ENCODE measurements at places on chromosomes 16 and 17.

GRCh38 chr17:49112936-49113335 lies 19.6 kb upstream of the B4GALNT2 start:
- H3K27ac ChIP-seq: no peak overlapping the region
- no peaks in the 10 kb centered on the region for H3K4me1 ChIP-seq
- H3K27me3 ChIP-seq: no peaks in the 10 kb centered on the region
- DNase-seq: no peak
- H3K4me3 ChIP-seq: no peak overlapping the region

GRCh38 chr17:81954131-81955057 lies 6.6 kb downstream of the NOTUM start:
- H3K27ac ChIP-seq: no peak overlapping the region
- no peaks in the 10 kb centered on the region for H3K36me3 ChIP-seq
- peaks cover 4% of the 10 kb centered on the region for H3K4me1 ChIP-seq
- no peak for DNase-seq
- H3K4me3 ChIP-seq: no peak overlapping the region

DNA sequence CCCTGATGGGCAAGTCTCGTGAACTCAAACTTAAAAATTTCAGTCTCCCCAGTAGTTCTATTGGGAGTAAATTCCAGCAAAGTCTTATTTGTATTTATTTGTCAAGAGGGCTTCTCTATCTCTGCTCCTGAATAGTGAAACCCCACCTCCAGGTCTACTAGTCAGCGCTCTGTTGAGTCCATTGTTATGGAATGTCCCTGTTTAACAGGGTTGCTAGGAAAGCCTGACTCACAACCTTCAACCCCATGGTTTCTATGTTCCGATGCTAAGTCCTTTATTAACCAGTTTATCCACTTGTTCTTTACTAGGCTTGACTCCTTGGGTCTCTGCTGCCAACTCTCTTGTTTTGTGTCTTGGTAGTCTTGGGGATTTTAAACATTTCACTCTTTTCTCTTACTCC lies 250.7 kb upstream of the MYOCD start:
- H3K4me3 ChIP-seq: no peak overlapping the region
- no peaks in the 10 kb centered on the region for H3K4me1 ChIP-seq
- H3K27ac ChIP-seq: peak overlapping the region; percentile 81

- no peak within 1 kb of the TSS for H3K4me3 ChIP-seq
- H3K27ac ChIP-seq: no peak within 1 kb of the TSS
- peaks cover 5% of the 10 kb centered on the region for H3K27me3 ChIP-seq
- no peaks in the 10 kb centered on the region for H3K36me3 ChIP-seq
These were observed at the start of gene KRTAP3-3 for GRCh38 chr17:40993839-40994238. KRTAP3-3 (minus strand) TSS chr17:40994164; CDS start chr17:40994097, 67 bp downstream.

DNA sequence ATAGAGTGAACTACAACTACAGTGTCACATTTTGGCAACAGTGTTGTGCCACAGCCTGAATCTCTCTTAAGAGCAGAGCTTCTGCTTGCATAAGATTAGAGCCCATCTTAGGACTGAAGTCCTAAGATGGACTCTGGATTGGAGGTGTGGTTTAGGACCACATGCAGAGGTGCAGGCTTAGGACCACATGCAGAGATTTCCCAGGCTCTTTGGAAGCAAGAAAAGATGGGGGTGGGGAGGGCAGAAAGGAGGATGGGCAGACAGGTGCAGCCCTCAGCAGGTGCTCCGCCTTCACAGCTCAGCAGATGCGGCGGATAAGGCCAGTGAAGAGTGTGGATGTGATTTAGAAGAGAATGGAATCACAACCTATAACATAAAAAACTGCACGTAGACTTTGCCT lies 128.7 kb downstream of the TANGO6 start:
- peaks cover 40% of the 10 kb centered on the region for H3K36me3 ChIP-seq
- no peaks in the 10 kb centered on the region for H3K27me3 ChIP-seq
- H3K4me3 ChIP-seq: no peak overlapping the region
- H3K4me1 ChIP-seq: no peaks in the 10 kb centered on the region
